Articular chondrocyte of knee joint (primary cell): ENCODE measurements at places on chromosomes 4 and X. TPM values are rescaled to one million over a fixed set of nuclear protein-coding genes. Genes with fewer than 3 reads are reported as not detected.

The RPS6KA6 gene
- total RNA-seq: 3.4 and 6.8 TPM in 2 replicates

The TRIM60 gene
- not detected in 2 replicates for total RNA-seq

The DCHS2 gene
- total RNA-seq: 0.11 and 0.13 TPM in 2 replicates

The MAGEA11 gene
- not detected in 2 replicates for total RNA-seq

The GNL3L gene
- 35.5 and 41.2 TPM in 2 replicates for total RNA-seq

The AMER1 gene
- total RNA-seq: 3.0 and 3.3 TPM in 2 replicates

The WDR44 gene
- 22.6 and 24.9 TPM in 2 replicates for total RNA-seq
